A549 treated with DMSO at 1 μM for 4 hours (cell line): ENCODE measurements at places on chromosomes 3 and 15. TPM values are rescaled to one million over a fixed set of nuclear protein-coding genes. Genes with fewer than 3 reads are reported as not detected.

TTLL13 gene
- total RNA-seq = 0.14 to 0.16 TPM (median 0.15 TPM) in 4 of 5 replicates, not detected in the other

RETNLB gene
- total RNA-seq = not detected in 5 replicates

CFAP161 gene
- not detected in 5 replicates for total RNA-seq

C3orf70 gene
- total RNA-seq = 0.01 to 0.03 TPM (median 0.02 TPM) in 3 of 5 replicates, not detected in the others

CHRNB4 gene
- total RNA-seq = 0.73 to 1.7 TPM (median 0.95 TPM) in 5 replicates

SLC6A1 gene
- 0.03 TPM in 1 of 5 replicates, not detected in the others for total RNA-seq
